ENCODE measurements at places on chromosomes 5 and 9. TPM values are rescaled to one million over a fixed set of nuclear protein-coding genes. Genes with fewer than 3 reads are reported as not detected.

LHX3 gene
- total RNA-seq = not detected

ADAMTS2 gene
- total RNA-seq = 5.9 TPM

GRCh38 chr5:107455111-107455544 is 215.6 kb downstream of the EFNA5 start:
- DNase-seq = no peak

DNA sequence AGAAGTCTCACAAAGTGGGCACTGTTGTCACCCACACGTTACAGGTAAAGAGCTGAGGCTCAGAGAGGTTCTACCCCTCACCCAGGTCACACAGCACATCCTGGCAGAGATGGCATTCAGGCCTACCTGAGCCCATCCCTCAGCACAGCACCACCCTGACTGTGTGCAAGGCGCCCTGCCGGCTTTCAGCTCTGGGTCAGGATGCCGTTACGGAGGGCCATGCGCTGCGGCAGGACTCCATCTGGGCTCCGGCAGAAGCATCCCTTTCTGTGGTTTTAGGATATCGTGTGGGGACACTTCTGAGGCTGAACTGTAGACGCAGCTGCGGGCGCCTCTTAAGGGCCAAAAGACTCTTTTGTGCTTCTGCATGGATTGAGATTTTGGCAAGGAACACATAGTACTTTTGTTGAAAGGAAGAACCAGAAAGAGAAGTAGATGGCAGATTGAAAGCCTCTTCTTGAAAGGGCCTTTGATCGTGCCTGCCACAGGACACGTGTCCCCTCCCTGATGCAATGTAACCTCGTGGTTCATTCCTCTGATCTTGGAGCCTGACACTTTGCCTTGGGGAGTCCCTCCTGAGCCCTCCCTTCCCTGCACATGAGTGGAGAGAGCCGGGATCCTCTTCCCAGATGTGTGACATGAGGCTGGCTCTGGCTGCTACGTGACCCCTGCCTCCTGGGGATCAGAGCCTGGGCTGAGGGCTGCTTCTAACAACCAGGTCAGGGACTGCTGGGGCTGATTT is 31.3 kb downstream of the USP20 start:
- no peak for DNase-seq

DNA sequence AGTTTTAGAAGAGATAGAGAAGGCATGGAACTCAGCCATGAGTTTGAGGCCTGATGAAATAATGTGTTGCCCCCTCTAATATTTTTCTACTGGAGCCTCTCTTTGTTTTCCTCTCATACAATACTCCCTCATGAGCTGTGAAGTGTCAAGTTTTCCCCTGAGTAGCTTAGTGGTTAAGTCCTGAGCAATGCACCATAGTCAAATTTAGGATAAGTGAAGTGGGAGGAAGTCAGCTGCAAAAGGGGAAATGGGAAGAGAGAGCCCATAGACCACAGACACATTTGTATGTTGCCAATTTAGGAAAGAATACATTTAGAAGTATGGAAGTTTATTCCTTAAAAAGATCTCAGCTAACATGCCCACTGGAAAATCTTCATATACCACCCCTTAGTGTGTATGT is 171.5 kb upstream of the NREP start:
- DNase-seq = no peak

DNA sequence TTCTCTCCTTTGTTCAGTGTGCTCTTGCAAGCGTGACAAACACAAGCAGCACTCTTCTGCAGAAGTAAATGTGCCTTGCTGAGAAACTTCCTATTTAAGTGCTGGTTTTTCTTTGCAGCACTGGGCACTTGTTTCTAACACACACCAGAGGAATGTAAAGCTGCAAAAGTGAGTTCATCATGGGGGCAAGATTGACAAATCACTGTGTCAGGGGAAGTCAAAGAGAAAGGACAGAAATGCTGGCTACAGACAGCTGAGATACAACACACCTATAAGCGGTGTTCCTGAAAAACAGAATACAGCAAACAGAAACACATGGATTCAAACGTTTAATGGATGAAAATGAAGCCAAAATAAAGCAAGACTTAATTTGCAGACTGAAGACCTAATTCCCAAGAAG is 19.6 kb downstream of the ROR2 start:
- DNase-seq = no peak

GRCh38 chr5:136025900-136026299 is 2.9 kb upstream of the TGFBI start:
- DNase-seq = no peak
